Endothelial cell (in vitro differentiated cells): ENCODE measurements at places on chromosomes 7 and 10.

- DNase-seq: no peak
These were observed 3.8 kb downstream of the SFXN2 start for GRCh38 chr10:102718220-102718619.

- no peak for DNase-seq
These were observed 162.3 kb downstream of the ITGB1 start for GRCh38 chr10:32795598-32796183.

- DNase-seq: no peak
These were observed 38.5 kb downstream of the GARS1 start for GRCh38 chr7:30633223-30633622.

DNA sequence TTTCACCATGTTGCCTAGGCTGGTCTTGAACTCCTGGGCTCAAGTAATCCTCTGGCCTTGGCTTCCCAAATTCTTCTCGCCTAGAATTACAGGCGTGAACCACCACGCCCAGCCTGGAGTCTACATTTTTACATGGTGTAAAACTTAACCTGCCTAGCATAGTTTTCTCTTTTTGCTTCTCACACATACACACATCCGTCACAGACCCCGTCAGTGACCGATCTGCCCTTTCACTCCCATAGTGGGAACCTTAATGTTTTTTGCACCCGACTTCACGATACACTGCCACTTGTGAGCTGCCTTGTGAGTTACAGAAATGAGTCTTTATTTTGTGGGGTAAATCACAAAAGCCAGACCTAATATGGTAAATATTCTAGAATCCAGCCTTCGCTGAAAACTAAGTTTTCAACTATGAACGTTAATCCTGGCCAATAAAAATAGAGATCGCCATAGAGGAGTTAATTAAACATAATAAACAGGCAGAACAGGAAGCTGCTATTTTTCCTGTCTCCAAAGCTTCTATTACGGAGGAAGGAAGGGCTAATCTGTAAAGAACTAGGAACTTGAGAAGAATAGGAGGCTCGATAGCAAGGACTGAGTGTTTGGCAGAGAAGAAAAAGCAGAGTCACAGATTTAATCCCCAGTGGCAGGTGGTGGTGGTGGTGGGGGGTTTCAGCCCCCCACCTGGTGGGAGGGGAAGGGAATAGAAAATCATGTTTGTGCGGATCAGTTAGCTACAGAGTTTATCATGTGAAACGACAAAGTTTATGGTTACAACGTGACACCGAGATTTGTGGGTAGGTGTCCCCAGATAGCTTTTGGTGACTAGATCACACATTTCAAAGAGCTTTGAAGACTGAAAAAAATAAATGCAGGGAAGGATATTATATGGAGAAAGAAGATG lies 14.7 kb upstream of the FAM171A1 start:
- DNase-seq: no peak

DNA sequence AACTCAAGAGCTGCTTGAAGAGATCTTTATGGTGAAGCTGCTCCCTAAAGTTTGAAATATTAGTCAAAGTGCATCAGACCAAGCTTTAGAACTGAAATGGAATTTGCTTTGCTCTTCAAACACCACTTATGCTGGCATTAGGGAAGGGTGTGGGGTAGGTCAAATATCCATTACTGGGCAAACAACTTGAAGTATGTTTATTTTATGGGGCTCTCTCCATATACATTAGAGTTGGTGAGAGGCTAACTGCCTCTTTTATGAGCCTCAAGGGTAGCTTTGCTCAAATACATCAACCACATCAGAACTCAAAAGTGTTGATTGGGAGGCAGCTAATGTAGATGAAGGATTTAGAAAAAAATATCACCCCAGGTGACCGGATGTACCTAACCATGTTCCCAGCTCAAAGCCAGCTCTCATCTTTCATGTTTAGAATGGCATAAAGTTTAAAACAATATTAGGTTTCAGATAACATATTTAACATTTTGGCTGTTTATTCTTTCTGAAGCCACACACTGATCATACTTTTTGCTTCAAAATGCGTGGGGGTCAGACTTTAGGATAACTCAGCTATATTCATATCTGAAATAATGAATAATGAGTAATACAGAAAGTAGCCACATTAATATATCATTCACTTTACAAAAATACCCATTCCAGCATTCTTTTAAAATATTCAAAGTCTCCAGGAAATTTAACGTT lies 318.6 kb downstream of the PTEN start:
- no peak for DNase-seq

GRCh38 chr10:17544465-17544864 lies 72.7 kb downstream of the HACD1 start:
- no peak for DNase-seq

DNA sequence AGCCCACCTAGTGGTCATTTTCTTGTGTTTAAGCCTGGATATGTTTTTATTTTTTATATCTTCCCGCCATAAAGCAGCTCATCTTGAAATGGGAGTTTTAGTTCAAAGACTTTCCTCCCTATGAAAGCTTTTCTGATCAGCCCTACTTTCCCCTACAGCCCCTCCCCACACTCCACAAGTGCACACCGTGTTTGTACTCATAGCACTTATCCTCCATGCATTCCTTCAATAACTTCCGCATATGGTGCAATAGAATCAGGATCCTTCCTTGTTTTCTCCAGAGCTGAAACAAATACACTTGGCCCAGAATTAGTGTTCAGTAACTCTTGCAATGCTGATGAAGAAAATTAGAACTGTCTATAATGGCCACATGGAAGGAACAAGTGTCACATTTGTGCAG lies 235.9 kb downstream of the KCNMA1 start:
- no peak for DNase-seq

DNA sequence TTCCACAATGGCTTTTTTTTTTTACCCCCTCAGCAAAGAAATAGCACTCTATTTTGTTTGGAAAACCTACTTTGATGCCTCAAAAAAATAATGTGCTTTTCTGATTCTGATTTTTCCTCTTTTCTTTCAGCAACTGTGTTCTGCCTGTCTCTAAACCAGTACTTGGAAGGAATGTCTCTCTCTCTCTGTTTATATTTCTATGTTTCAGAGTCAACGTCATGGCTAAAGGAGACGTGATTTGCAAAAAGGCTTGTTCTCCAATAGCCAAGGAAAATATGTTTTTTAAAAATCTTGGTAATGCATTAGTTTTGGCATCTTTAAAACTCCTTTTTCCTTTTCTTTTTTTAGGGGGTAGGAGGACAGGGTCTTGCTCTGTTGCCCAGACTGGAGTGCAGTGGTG lies 56.0 kb upstream of the SDK1 start:
- no peak for DNase-seq

- DNase-seq: no peak
These were observed 503.8 kb downstream of the GRID1 start for GRCh38 chr10:85862771-85863170.

- no peak for DNase-seq
These were observed 90.1 kb downstream of the OAT start for GRCh38 chr10:124328477-124329220.

DNA sequence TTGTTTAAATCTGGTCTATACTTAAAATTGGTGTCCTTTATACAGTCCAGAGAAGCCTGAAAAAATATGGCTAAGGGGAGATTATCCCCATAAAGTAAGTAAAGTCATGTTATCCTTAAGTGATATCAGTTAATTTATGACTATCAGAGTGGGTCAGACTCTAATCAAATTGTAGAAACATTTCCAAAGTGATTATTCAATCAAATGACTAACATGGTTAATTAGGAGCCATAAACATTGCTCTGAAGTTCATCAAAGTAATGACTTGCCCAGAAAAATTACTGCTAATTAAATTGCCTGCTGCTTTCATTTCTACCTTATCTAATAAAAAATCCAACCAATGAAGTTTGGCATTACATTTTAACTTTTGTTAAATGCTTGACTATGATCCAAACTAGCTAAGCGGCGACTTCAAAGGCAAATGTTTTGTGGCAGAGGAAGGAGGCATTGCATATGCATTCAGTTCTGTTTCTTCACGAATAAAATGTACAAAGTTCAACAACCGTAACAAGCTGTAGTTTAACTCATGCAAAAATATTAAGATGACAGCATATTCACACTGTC lies 76.7 kb downstream of the ETV1 start:
- DNase-seq: no peak

- peak; percentile 84 for DNase-seq
These were observed at the start of gene XPNPEP1 for GRCh38 chr10:109922976-109923921. Gene XPNPEP1 (minus strand): TSS chr10:109923511. CDS start chr10:109923433, 78 bp downstream.

GRCh38 chr7:45973725-45974532 lies 52.9 kb upstream of the IGFBP3 start:
- DNase-seq: no peak

GRCh38 chr7:153290066-153290465 lies 530.5 kb downstream of the ACTR3B start:
- DNase-seq: no peak

DNA sequence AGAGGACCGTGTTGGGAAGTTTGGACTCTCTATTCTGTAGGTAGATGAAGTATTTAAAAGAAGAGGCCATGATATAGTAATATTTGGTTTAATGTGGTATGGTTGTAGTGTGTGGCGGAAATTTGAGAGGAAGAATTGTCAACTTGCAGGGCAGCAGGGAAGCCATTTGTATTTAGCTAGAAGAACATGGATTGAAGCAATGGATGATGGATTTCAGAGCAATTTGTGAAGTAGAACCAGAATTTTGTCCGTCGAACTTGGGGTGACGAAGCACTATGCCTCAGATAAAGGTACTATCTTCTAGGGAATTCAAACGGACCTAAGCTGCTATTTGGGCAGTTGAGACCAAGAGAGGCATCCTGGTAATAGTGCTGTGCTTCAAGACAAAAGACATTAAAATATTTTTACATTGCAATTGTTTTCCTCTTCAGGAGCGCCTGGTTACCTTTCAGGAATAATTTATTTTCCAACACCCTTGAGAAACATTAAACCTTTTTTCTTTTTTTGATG lies 615 bp upstream of the WBP1L start:
- no peak for DNase-seq

DNA sequence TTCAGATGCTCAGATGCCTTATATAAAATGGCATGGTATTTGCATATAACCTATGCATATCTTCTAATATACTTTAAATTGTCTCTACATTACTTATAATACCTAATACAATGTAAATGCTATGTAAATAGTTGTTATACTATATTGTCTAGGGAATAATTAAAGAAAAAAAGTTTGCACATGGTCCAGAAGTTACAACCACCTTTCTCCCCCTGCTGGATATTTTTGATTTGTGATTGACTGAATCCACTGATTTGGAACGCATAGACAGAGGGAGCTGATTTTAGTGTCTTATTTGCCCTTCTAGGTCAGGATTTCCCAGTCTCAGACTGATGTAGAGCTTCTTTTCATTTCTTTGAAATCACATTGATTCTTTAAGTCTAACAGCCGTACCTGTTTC lies 31.8 kb downstream of the MDFIC start:
- DNase-seq: no peak

DNA sequence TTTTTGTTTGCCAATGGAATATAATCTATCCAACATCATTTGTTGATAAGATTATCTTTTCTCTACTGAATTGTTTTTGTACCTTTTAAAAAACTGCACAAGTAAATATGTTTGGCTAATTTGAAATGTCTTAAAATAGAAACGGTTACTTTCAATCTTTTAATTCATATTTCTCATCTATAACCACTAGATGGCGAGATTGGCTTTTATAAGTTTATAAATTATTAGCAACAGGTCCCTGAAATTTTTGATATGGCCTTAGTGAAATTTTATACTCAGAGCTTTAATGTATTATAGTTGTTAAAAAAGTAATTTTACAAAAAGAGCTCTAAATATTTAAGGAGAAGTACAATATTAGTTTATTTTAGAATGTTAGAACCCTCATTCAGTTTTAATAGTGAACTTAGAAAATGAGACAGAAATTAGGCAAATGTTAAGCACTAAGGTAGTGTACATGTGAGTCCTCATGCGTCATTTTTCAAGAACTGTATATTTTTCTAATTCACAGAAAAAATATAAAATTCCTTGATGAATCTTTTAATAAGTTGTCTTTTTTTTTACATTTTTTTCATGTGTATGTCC lies 592.5 kb downstream of the ARL4A start:
- no peak for DNase-seq

GRCh38 chr7:71285571-71286145 lies 153.7 kb downstream of the GALNT17 start:
- DNase-seq: no peak

DNA sequence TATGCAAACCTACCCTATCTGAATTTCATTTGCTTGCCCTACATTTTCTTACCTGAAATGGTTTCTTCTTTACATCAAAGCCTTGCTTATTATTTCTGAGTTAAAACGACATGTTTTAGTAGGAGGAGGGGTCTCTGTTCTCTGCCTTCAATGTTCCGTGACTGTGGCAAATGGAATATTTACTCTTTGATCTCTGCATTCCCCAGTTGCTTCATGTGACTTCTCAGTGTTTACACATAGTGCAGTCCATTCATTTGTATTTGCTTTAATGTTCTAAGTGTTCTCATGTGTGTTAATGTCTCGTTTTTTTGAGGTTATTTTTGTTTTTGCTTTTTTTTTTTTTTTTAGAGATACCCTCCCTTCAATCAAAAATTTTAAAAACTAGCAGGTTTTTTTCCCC lies 75.8 kb downstream of the GNAI1 start:
- DNase-seq: no peak

DNA sequence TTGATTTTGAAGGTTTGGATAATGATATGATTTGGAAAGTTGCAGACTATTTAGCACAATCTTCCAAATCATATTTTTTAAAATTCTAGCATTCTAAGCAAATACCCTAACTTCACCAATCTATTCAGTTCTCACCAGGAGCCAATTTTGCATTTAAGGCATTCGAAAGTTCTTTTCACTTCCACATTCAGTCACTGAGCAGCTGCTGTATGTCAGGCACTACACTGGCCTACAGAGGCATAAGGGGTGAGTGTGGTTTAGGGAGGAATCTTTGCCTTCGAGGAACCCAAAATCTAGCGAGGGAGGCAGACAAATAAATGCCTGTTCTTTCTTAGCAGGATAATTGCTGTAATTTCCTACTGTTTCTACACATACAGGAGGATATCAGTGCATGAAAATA lies 10.7 kb upstream of the UCN3 start:
- DNase-seq: no peak
